ENCODE measurements at places on chromosomes 3 and 15. TPM values are rescaled to one million over a fixed set of nuclear protein-coding genes. Genes with fewer than 3 reads are reported as not detected.
A peak's percentile ranks its signal among the peaks of the same experiment; 100 is the strongest.

The DLEC1 gene
- 1.9 TPM for total RNA-seq

The DNASE1L3 gene
- 3.2 TPM for total RNA-seq

The ZNF660 gene
- 3.8 TPM for total RNA-seq

DNA sequence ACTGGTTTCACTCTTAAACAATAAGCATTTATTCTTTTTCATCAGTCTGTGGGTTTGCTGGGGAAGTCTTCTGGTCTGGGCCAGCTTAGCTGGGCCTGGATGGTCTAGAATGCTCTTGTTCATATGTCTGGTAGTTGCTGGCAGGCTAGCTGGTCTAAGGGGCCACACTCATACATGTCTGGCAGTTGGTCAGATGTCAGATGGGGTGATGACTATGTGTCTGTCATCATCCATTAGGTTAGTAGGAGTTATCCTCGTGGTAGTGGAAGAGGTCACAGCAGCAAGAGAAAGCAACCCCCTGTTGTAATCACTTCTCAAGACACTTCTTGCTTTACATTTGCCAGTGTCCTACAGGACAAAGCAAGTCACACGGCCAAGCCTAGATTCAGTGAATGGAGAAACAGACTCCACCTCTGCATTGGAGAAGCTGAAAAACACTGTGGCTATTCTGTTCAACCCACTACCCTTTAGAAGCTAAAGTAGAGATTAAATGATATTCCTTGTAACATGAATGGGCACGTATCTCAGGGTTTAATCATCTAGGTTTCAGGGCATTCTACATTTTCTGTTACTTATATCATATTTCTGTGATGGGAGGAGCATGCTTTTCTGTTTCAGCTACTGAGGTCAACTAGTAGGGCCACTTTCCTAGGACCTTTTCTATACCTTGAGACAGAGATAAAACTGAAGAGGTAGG is 5.5 kb upstream of the ARID3B start:
- H3K27me3 ChIP-seq, result no peaks in the 10 kb centered on the region
- H3K4me1 ChIP-seq, result no peaks in the 10 kb centered on the region
- DNase-seq, result no peak
- H3K36me3 ChIP-seq, result no peaks in the 10 kb centered on the region
- no peak overlapping the region for H3K27ac ChIP-seq

DNA sequence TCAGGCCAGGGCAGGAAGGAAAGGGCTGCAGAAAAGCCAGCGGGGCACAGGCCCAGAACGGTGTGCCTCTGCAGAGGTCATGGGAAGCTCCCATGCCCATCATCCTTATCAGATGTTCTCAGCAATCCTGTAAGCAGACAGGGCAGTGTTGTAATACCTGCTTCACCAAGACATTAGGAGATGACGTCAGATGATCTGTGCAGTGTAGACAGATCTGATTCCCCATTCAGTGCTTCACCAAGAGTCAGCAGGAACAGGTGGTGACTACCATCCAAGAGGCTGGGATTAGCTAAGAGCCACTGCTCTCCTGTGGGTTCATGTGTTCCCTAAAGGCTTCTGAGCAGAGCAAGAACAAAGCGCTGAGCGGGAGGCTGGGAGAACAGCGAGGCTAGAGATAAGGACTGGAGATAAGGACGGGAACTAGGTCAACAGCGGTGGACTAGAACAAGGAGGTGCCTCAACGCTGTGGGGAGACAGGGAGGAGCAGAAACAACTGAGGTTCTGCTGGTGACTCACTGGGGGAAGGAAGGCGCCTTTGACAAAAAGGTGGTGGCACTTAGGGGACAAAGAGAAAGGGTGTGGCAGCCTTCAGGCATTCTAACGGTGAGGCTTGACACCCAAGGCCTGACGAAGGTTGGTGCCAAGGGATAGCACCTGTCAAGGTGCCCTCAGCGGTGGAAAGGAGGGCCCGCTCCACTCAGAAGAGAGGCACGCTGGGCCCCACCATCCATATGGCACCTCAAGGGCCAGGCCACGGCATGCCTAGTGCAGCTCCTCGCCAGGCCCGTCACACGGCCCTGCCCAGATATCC is 28.4 kb downstream of the CCDC12 start:
- H3K27ac ChIP-seq, result peak overlapping the region; percentile 45
- DNase-seq, result peak; percentile 42
- H3K4me1 ChIP-seq, result peaks cover 18% of the 10 kb centered on the region
- no peak overlapping the region for H3K4me3 ChIP-seq
- no peaks in the 10 kb centered on the region for H3K36me3 ChIP-seq
- H3K27me3 ChIP-seq, result no peaks in the 10 kb centered on the region

DNA sequence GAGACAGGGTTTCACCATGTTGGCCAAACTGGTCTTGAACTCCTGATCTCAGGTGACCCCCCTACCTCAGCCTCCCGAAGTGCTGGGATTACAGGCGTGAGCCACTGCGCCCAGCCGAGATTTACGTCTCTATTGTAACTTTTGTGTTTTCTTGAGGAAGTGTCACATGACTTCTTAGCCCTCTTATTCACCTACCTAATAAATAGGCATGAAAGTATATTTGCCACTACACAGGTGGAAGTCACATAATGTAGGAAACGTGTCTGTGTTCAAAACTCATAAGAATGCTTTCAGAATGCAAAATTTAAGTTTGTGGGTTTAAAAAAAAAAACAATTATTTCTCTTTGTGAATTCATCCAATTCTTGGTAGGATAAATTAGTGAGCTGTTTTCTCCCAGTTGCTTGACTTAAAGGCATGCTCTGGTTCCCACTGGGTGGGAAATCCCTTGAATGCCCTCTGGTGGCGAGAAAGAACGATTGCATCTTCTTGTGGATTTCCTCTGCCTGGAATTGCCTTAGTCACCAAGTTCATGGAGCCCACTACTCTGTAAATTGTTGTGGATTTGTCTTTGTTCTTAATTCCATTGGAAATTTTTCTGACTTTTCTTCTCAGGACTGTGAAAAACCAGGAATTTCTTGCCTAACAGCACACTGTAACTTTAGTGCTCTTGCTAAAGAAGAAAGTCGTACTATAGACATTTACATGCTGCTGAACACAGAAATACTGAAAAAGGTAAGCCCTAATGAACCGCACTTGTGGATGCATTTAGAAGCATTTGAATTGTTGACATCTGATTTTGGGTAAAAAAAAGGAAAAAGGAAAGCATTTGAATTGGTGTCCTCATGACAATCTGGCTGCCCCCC is 82.2 kb upstream of the CTDSPL start:
- H3K4me1 ChIP-seq, result no peaks in the 10 kb centered on the region
- no peak for DNase-seq
- H3K27me3 ChIP-seq, result no peaks in the 10 kb centered on the region
- H3K36me3 ChIP-seq, result no peaks in the 10 kb centered on the region
- H3K27ac ChIP-seq, result no peak overlapping the region
- no peak overlapping the region for H3K4me3 ChIP-seq

- H3K4me1 ChIP-seq, result no peaks in the 10 kb centered on the region
- no peak for DNase-seq
- no peaks in the 10 kb centered on the region for H3K36me3 ChIP-seq
- no peaks in the 10 kb centered on the region for H3K27me3 ChIP-seq
- no peak overlapping the region for H3K27ac ChIP-seq
Observed at GRCh38 chr15:38349251-38349650, 96.6 kb downstream of the SPRED1 start.
